M059J (cell line): ENCODE measurements at places on chromosomes 7 and 10. TPM values are rescaled to one million over a fixed set of nuclear protein-coding genes. Genes with fewer than 3 reads are reported as not detected.

The FGF8 gene
- total RNA-seq: not detected in 2 replicates

The IQUB gene
- total RNA-seq: 0.05 and 1.1 TPM in 2 replicates

The CYP26A1 gene
- total RNA-seq: not detected in 2 replicates

The LRIT1 gene
- not detected in 2 replicates for total RNA-seq
